ENCODE measurements at places on chromosomes 13 and 19. TPM values are rescaled to one million over a fixed set of nuclear protein-coding genes. Genes with fewer than 3 reads are reported as not detected.

FRY gene
- total RNA-seq, result 32.3 TPM

KLK1 gene
- total RNA-seq, result not detected

ZNF69 gene
- 20.1 TPM for total RNA-seq

CCDC169 gene
- total RNA-seq, result 5.6 TPM

ZIK1 gene
- total RNA-seq, result 6.2 TPM

CPB2 gene
- not detected for total RNA-seq

CEACAM1 gene
- total RNA-seq, result not detected

EPS8L1 gene
- 1.3 TPM for total RNA-seq
